ENCODE measurements at places on chromosomes 2 and 18.

GRCh38 chr2:172878260-172878659 is 142.6 kb downstream of the RAPGEF4 start:
- DNase-seq: no peak

GRCh38 chr2:178266445-178266844 is 72.1 kb downstream of the OSBPL6 start:
- no peak for DNase-seq

- DNase-seq: no peak
Measured at GRCh38 chr2:222052934-222053367, 245.8 kb downstream of the PAX3 start.

GRCh38 chr2:28407131-28407975 is 14.7 kb downstream of the FOSL2 start:
- no peak for DNase-seq

DNA sequence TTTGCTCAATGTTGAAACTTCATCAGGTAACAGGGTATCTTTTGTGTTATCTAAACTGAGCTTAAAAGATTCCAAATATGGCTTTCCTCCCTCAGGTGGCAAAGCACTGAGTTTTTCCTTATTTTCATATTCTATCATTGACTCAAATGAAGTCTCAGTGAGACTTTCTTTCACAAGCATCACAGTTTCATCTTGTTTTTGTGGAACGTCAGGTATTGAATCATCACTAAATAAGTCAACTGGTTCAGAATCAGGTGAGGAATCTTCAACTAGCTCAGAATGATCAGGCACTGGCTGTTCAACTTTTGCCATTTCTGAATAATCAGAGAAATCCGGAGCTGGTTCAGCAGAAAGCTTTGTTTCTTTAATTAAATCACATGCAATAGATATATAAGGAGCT is 24.6 kb downstream of the RTN4 start:
- DNase-seq: no peak

GRCh38 chr2:122148128-122148767 is 392.8 kb downstream of the TSN start:
- DNase-seq: no peak

GRCh38 chr2:231545105-231545902 is 15.1 kb upstream of the NMUR1 start:
- no peak for DNase-seq

- no peak for DNase-seq
Measured at GRCh38 chr2:26820932-26821331, 27.0 kb upstream of the DPYSL5 start.

DNA sequence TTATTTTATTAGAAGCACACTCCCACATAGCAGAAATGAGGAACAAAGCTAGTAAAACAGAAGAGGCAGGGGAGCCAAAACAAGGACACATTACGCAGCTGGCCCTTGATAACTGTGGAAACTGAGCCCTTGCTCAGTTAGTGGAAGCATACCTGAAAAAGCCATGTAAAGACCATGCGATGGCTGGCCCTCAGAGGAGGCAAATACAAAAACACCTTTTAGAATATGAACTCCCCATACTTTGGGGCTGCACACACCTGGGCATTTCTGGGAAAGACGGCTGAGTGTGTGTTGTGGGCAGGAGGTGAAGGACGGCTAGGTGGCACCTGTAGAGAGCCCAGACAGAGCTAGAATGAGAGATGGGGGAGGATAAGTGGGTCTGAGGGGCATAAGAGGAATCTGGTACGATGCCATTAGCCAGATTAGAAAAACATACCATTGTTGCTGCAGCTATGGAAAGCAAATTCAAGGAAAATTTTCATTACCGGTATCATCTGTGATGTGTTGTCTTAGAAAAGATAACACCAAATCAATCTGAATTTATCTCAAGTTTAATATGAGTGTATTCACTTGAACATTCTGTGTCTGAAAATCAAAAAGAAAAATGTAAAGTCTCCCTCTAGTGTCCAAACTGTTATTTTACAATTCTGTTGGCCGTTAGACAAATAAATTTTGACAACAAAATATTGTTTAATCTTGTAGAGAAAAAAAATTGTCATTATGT is 45.2 kb upstream of the SULT1C3 start:
- DNase-seq: no peak

- DNase-seq: no peak
Measured at GRCh38 chr2:177284531-177284930, 20.0 kb upstream of the NFE2L2 start.

- DNase-seq: no peak
Measured at GRCh38 chr2:97005353-97005752, 19.0 kb upstream of the FAM178B start.

DNA sequence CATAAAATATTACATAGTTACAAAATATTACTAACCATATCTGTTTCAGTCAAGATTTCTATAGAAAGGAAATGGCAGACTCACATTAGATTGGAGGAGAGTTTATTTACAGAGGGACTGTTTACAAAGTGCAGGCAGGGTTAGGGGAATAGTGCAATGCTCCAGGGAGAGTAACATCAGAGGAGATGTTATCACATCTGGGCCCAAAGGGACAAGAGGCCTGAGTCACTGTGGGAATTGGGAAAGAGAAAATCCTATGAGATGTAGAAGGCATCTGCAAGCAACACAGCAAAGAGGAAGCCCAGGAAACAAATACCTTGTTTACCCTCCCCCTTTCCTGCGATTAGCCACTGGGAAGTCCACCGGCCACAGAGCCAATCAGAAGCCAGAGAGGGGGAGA is 227.3 kb upstream of the TANK start:
- DNase-seq: no peak

DNA sequence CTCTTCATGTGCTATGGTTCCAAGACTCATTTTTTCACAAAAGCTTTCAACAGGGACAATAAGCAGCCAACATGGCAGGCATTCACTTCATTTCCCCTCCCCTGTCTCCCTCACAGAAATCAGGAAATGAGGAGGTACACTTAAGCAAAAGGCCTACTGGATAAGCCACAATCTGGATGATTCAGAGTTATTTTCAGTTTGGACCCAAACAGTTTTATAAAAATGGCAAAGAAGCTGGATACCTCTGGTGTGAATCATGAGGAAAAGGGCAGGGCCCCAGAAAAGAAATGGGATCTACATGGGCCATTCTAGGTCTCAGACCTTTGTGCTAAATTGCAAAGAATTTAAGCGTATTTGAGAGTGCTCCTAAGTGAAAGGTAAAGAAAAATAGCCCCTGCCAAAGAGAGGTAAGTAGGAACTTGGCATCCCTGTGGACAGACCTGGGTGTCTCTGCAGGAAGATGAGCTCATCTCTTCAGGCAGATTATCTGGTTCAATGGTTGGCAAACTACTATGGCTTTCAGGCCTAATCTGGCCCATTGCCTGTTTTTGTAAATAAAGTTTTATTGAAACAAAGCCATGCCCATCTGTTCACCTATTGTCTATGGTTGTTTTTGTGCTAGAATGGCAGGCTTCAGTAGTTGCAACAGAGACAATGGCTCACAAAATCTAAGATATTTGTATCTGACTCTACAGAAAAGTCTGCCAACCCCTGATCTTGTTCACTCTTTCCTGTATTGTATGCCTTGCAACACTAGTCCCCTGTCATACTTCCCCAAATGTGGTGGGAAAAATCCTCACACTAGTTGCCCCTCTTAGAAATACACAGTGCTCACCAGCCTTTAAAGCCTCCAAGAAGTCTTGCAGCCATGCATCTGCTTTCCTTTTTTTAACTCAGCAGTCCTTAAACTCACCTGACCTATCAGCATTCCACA is 315.0 kb downstream of the ALK start:
- no peak for DNase-seq

DNA sequence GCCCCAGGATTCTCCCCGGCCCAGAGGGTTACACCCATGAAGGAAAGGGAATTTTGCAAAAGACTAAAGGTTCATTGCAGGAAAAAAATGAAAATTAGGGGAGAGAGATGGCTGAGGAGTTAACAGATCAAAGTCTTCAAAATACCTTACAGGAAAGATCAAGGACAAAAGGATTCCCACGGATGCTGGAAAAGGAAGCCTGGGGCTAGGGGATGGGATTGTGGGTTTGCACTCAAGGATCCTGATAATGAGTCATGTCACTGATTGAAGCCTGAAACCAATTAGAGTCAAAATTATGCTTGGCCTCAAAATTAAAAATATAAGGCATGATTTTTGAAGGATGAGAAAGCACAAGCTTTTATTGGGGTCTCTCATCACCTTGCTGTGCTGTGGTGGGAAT is 32.6 kb upstream of the COPS8 start:
- no peak for DNase-seq

DNA sequence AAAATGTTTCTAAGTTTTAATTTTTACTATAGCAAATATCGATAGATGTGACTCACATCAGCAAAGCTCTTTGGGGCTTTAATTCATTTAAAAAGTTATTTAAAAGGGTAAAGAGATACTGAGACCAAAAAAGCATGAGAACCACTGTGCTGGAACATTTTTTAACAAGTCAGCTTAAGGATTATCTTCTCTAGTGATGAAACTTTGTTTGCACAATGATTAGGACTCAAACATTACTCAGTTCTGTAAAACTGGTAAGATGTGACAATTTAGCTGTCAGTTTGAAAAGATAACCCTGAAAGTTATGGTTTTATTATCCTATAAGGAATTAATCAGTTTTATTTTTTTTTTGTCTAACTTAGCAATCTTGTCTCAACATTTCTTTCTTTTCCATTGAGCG is 301.4 kb downstream of the TSN start:
- no peak for DNase-seq

GRCh38 chr2:192669505-192670091 is 474.9 kb upstream of the TMEFF2 start:
- DNase-seq: no peak

GRCh38 chr2:207490441-207490840 is 39.3 kb upstream of the CREB1 start:
- DNase-seq: no peak

GRCh38 chr2:2542966-2543611 is 212.0 kb upstream of the MYT1L start:
- no peak for DNase-seq

- no peak for DNase-seq
Measured at GRCh38 chr2:159071190-159071915, 102.9 kb downstream of the TANC1 start.

GRCh38 chr2:99743146-99743545 is 253.3 kb upstream of the REV1 start:
- no peak for DNase-seq

GRCh38 chr2:23524261-23524706 is 139.3 kb downstream of the KLHL29 start:
- no peak for DNase-seq

- DNase-seq: no peak
Measured at GRCh38 chr18:38369772-38370690, 804.4 kb upstream of the CELF4 start.

- no peak for DNase-seq
Measured at GRCh38 chr18:12880541-12880910, 3.5 kb downstream of the PTPN2 start.

DNA sequence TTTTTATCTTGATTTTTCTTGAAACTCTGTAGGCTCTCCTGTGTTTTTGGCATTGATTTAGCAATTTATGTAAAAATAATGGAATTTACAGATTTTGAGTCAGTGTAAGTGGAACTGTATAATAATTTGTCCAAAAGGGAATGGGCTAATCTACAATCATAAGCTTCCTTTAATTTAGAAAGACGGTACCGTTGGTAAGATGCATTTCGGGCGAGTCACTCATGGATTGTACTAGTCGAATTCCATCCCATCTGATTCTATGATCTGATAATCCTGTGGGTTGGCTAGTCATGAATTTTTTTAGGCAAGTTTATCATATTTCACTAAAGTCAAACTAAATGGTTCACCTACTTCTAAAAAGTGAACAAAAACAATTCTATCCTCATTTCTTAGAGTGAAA is 133.4 kb downstream of the ZNF407 start:
- no peak for DNase-seq

DNA sequence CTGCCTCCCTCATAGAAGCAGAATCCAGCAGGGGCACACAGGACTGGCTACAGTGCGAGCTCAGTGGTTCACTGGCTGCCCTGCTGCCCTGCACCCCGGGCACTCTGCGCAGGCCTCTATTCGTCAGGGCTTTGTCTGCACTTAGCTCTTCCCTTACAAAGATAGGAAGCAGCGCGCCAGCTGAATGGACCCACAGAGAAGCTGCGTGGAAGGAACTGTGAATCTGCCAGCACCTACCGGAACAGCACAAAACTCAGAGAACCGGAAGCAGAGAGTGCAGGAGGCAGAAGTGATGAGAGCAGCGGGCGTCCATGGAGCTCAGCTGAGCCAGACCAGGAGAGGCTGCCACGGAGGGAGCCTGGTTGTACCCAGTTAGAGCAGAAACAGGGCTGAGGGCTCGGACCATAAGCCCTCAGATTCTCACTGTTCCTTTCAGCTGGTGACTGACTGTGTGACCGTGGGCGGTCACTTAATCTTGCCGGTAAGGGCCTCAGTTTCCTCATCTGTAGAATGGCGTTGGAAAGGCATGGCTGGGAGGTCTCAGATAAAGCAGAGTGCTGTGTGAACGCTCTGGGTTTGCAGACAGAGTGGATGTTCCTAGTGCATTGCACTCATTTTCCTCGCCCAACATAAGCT is 23.1 kb upstream of the SLC66A3 start:
- no peak for DNase-seq

GRCh38 chr2:44342854-44343253 is 18.4 kb downstream of the PREPL start:
- no peak for DNase-seq

- DNase-seq: no peak
Measured at GRCh38 chr2:79375817-79376216, 137.0 kb upstream of the CTNNA2 start.

DNA sequence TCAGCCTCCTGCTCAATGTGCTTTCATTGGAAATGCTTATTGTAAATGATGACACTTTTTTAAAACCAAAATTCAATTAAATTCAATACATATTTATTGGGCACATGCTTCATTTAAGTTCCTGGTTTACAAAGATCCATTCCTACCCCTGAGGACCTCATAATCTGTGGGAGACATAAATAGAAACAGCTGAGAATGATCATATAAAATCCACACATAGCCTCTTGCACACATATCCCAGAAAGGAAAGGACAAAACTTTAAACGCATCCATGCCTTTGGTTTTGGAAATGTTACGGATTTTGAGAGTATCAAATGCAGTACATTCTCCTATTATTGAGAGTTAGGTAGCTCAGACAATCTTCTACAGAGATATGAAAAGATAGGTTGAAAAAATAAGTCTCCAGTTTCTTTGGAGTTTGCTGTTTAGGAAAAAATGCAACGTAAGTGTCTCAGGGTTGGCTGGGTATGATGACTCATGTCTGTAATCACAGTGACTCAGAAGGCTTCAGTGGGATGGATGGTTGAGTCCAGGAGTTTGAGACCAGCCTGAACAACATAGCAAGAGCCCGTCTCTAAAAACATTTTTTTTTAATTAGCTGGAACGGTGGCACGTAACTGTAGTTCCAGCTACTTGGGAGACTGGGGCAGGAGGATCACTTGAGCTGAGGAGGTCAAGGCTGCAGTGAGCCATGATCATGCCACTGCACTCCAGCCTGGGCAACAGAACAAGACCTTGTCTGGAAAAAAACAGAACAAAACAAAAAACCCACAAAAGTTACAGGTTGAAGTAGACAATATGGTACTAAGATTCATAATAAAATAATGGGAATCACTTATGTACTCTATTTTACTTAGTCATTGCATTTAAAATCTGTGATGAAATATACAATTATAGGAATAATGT is 3.9 kb upstream of the PRELID3A start:
- no peak for DNase-seq

All from esophagus squamous epithelium (tissue), 5 donors.